ENCODE measurements at places on chromosomes 2 and 18.

DNA sequence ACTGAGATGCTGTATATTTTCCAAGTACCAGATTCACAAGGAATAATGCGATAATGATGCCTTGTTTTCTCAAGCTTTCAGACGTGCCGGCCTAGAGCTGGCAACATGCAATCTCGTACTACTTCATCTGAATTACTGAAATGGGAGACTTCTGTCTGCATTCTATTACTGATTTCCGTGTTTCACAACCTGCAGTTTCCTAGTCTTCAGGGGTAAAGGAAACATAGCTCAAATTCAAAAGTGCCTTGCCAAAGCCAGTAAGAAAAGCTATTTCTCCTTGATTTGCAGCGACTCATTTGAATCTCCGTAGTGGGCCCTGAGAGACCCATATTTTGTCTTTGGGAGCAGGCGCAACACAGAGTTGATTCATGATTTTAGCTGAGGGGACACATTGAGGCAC is 289.0 kb downstream of the CNTNAP5 start:
- DNase-seq, result no peak

DNA sequence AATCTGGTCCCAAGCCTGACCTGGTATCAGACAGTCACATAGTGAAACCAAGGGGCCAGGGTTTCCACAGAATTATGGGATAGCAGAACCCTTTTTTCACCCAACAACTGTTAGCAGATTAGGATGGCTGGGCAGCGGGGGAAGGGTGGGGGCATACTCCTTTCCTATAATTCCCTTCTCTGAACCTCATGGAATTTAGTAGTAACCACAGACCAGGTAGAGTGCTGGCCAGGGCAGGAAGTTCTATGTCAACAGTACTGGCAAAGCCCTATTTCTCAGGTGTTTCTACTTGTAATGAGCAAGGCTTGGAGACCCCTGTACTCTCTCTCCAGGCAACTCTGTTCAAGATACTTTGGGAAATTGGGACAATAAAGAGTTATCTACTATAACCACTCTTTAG is 174.6 kb downstream of the THADA start:
- DNase-seq, result no peak

DNA sequence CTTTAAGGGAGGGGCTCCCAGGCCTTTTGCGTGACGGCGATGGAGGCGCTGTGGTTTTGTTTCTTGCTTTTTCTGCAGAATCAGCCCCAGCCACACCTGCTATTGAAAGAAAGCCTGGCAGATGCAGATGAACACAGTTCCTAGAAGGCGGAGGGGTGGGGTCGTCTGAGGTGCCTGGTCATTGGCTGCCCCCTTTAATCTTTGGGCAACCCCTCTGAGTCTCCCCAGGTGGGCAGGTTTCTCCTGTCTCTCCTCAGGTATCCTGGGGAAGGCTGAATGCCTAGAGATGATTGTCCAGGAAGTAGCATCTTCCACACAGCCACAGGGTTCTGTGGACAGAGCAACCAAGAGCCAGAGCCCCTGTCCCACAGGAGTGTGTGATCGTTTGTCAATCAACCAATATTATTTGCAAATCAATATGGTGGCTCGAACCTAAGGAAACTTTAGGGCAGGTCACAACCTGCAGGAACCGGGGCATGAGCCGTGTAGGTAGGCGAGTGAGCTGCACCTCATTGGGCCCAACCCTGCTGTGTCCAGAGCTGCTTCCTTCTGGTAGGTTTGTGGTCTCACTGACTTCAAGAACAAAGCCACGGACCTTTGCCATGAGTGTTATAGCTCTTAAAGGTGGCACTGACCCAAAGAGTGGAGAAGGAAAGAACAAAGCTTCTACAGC is 104.3 kb downstream of the NDUFA10 start:
- no peak for DNase-seq

DNA sequence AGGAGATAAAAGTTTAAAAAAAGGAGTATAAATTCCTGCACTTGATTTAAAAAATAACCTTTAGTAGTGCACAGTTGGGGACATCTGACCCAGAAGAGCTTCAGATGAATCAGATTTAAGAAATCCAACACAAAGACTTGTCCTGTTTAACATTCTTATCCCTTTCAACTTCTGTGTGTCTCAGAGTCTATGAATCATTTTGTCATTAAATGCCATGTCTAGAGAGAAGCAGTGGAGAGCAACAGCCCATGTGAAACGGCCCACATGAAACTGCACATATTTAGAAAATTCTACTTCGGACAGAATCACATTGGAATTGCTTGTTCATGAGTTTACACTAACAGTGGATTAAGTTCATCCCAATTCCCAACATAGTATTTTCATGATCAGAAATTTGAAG is 278.6 kb downstream of the SLC8A1 start:
- no peak for DNase-seq

DNA sequence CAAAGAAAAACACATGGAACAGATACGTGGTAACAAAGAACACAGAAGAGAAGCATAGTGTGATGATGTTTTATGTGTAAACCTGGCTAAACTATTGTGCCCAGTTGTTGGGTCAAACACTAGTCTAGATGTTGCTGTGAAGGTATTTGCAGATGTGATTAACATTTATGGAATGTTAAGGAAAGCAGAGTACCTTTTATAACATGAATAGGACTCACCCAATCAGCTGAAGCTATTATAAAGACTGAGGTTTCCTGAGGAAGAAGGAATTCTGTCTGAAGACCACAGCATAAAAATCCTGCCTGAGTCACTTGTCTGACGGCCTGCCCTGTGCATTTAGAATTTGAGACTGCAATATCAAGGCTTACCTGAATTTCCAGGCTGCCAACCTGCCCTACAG is 253.1 kb downstream of the DYM start:
- no peak for DNase-seq

- peak; percentile 39 for DNase-seq
Observed at GRCh38 chr18:26771524-26771923, 94.0 kb downstream of the AQP4 start.

- DNase-seq, result no peak
Observed at GRCh38 chr18:58013241-58014211, 30.5 kb upstream of the NEDD4L start.

GRCh38 chr18:72283148-72283925 is 260.8 kb downstream of the CBLN2 start:
- DNase-seq, result no peak

DNA sequence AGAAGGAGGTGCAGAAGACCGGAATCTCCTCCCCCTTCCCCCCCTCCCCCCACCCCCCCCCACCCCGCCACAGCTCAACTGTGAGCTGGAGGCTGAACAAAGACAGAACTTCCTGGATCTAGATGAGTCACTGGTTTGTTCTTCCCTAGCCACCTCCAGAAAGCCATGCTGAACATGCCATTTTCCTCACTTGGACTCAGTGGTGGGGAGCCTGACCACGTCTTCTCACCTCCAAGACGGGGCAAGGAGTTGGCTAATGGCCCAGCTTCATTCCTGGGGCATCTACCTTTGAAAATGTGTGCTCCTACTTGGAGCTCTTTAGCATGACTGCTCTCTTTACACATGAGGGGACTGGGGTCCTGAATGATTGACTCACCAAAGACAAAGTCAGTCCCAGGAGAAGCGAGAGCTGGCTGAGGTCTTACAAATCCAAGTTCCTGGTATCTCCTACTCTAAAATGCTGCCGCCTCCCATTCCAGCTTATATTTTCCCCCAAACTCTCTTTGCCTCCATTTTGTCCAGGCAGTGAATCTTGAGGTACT is 22.6 kb upstream of the FZD5 start:
- peak; percentile 65 for DNase-seq

- DNase-seq, result peak; percentile 48
Observed at GRCh38 chr2:28475088-28475595, 20.7 kb upstream of the PLB1 start.

DNA sequence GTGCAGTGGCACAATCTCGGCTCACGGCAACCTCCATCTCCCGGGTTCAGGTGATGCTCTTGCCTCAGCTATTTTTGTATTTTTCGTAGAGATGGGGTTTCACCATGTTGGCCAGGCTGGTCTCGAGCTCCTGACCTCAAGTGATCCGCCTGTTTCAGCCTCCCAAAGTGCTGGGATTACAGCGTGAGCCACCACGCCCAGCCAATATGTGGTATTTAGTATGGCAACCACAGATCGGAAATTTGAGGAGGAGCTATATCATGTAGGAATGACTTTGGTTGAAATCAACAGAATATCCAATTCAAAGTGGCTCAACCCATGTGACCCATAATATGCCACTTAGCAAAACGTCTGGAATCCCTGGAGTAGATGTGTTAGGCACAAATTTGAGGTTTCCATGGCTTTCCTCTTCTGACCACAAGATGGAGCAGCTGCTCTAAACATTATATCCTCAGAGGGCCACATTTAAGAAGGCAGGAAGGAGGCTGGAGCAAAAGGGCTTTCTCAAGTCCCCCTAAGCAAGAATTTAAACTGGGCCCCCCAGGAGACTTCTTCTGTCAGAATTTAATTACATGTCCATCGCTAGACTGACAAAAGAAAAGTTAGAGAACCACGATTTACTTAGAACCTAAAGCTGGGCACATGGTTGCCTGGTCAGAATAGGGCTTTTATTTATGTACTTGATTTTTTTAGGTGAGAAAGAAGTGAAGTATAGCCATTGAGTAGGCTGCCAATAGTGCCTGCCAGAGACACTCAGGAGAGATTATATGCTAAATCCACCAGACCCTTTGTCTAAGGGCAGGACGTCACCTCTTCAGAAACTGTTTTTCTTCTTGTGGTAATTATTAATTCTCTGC is 49.6 kb upstream of the ITSN2 start:
- DNase-seq, result peak; percentile 74

- DNase-seq, result no peak
Observed at GRCh38 chr2:105376010-105376409, 22.8 kb downstream of the FHL2 start.

DNA sequence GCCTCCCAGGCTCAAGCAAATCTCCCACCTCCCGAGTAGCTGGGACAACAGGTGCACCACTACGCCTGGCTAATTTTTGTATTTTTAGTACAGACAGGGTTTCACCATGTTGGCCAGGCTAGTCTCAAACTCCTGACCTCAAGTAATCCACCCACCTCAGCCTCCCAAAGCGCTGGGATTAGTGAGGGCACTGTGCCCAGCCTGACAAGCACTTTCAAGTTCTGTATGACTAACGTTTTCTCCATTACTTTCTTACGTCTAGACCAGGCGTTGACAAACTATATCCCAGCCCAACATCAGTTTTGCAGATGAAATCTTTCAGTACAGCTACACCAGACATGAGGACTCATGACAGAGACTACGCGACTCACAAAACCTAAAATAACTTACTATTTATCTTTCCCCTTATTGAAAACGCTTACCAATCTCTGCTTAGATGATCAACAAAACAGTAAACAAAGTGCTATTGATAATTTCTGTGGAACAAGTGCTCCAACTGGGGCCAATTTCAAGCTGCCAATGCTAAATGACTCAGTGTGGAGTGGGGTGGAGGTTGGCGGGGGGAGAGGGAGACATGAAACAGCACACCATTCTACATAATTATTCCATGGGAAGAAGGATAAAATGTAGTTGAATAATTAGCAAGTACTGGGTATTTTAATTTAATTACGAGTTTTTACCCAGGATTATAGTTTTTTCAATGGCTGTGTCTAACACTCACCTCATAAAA is 59.1 kb downstream of the SAP130 start:
- no peak for DNase-seq

GRCh38 chr18:7696780-7697179 is 129.7 kb downstream of the PTPRM start:
- DNase-seq, result no peak

GRCh38 chr2:189426886-189427285 is 14.4 kb upstream of the WDR75 start:
- no peak for DNase-seq

- DNase-seq, result no peak
Observed at GRCh38 chr2:213320604-213321003, 36.3 kb downstream of the SPAG16 start.

GRCh38 chr2:63790906-63791305 is 50.8 kb upstream of the UGP2 start:
- DNase-seq, result no peak

DNA sequence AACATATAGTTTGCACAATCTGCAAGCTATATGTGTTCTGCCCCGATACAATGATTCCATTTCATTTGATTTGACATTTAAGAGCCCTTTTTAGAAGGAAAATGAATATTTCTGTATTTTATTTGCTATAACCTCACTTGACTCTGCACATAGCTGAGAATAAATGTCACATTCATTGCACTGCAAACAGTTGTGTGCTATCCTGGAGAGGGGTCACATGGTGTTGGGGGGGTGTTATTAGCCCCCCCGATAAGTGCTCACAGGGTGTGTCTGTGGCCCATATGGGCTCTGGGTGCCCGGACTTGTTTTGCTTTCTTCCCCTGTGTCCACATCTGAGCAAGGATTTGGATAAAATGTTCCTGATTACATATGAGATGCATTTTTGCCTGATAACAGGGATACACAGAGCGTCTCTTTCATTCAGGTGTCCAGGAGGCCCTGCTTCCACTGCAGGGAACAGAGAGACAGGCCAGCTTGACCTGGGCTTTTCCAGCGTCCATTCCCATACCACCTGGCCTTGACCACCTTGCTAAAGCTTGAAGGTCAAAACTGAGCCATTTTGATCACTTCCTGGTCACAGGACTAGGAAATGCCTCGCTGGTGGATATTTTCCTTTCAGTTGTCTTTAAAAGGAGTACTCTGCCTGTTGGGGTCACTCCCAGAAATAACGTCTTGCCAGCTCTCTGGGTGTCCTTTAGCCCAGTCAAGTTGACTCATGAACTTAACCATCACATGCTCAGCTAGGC is 38.4 kb upstream of the ID2 start:
- DNase-seq, result peak; percentile 46

GRCh38 chr2:84451579-84451978 is 7.5 kb downstream of the SUCLG1 start:
- no peak for DNase-seq

DNA sequence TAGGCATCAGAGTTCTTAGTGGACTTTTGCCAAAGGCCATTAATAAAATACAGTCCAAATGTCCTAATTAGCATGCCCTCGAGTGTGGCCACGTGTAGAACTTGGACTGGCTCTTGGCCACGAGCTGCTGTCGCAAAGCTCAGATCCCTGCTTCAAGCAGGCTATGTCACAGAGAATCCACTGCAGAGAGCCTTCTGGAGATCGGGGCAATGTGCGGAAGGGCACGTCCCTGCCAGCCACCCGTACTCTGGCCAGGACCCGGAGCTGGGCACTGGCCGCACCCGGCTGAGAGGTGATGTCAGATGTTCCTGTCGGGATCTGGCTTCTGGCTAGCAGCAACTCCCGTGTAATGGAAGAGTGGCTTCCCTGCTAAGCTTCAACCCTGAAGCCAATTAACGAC is 432.7 kb upstream of the ID2 start:
- no peak for DNase-seq

DNA sequence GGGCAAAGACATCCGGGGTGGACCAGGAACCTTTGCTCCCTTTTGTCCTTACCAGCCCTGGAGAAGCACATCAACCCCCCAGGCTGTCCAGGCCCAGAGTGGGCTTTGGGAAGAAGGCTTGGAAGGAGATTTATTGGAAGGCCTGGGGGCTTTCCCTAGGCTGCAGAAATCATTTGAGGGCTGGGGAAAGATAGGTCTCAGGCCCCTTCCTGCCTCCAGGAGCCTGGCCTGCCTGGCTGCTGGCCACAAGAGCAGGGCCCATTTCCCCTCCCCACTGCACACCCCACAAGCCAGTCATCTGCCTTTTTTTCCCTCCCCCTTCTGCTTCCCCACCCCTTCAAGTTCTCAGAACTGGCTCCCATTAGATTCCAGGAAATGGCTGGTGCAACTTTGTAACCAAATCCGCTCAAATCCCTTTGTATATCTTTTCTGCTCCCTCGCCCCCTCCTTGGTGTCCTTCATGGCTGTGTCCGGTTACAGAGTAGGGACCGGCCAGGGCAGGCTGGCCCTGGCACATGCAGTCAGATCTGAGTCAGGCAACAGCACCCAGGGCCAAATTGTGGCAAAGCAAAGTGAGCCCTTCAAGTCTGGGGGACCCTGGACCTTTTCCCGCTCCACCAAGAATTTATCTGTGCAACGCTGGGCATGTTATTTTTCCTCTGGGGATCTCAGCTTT is 20.8 kb upstream of the TNP1 start:
- peak; percentile 20 for DNase-seq
